T-helper 17 cell (primary cell): ENCODE measurements at places on chromosomes 13 and 19.

- no peak overlapping the region for H3K4me3 ChIP-seq
- peaks cover 18% of the 10 kb centered on the region for H3K27me3 ChIP-seq
- peaks cover 6% of the 10 kb centered on the region for H3K36me3 ChIP-seq
- DNase-seq = no peak
- H3K4me1 ChIP-seq = peaks cover 5% of the 10 kb centered on the region
Measured at GRCh38 chr13:99164226-99164625, 36.4 kb upstream of the UBAC2 start.

GRCh38 chr19:47697863-47698609 is 15.2 kb upstream of the EHD2 start:
- H3K36me3 ChIP-seq = no peaks in the 10 kb centered on the region
- H3K4me1 ChIP-seq = peaks cover 5% of the 10 kb centered on the region
- peak; percentile 32 for DNase-seq
- no peaks in the 10 kb centered on the region for H3K27me3 ChIP-seq
- no peak overlapping the region for H3K4me3 ChIP-seq

GRCh38 chr13:75445717-75446499 is 36.1 kb downstream of the TBC1D4 start:
- no peak overlapping the region for H3K27ac ChIP-seq
- no peaks in the 10 kb centered on the region for H3K36me3 ChIP-seq
- H3K4me1 ChIP-seq = no peaks in the 10 kb centered on the region
- H3K27me3 ChIP-seq = peaks cover 42% of the 10 kb centered on the region
- no peak for DNase-seq
- H3K4me3 ChIP-seq = no peak overlapping the region

DNA sequence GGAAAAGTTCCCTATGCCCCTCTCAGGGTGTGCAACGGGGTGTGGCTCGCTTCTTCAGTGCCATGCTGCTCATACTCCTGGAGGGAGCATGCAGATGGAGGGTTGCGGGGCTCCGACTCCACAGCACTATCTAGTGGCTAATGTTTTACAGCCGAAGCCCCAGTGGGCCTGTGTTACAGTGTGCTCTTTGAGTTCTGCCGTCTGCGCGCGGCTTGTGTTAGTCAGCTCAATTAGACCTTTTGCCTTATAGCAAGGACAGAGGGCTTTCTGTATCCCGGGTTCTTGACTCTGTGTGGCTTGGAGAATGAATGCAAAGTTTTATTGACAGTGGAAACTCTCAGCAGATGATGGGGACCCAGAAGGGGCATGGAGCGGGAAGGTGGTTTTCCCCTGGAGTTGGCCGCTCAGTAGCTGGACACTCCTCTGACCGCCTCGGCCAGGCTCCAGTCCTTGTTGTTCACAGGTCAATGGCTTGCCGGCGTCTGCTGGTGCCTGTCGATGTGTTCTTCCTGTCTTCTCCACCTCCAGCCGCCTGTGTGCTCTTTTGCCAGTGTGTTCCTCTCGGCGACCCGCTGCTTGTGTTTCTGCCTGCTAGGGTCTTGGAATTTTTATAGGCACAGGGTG is 383.4 kb downstream of the LMO7 start:
- H3K27ac ChIP-seq = no peak overlapping the region
- H3K36me3 ChIP-seq = no peaks in the 10 kb centered on the region
- peaks cover 10% of the 10 kb centered on the region for H3K4me1 ChIP-seq
- DNase-seq = no peak
- peaks cover 14% of the 10 kb centered on the region for H3K27me3 ChIP-seq
- H3K4me3 ChIP-seq = no peak overlapping the region

- H3K36me3 ChIP-seq = peaks cover 2% of the 10 kb centered on the region
- H3K27ac ChIP-seq = peak overlapping the region; percentile 75
- no peaks in the 10 kb centered on the region for H3K27me3 ChIP-seq
- peak overlapping the region; percentile 52 for H3K4me3 ChIP-seq
Measured at GRCh38 chr13:20457670-20458069, 68.0 kb downstream of the CRYL1 start.

- no peak overlapping the region for H3K4me3 ChIP-seq
- H3K27me3 ChIP-seq = peaks cover 26% of the 10 kb centered on the region
- no peak for DNase-seq
- peaks cover 2% of the 10 kb centered on the region for H3K4me1 ChIP-seq
Measured at GRCh38 chr13:32910530-32910929, 105.7 kb upstream of the KL start.

- H3K27ac ChIP-seq = peak overlapping the region; percentile 86
- DNase-seq = no peak
- H3K4me1 ChIP-seq = peaks cover 26% of the 10 kb centered on the region
- H3K36me3 ChIP-seq = no peaks in the 10 kb centered on the region
Measured at GRCh38 chr19:41957838-41958366, 1.2 kb downstream of the RABAC1 start.

- H3K27ac ChIP-seq = no peak overlapping the region
- H3K27me3 ChIP-seq = peaks cover 4% of the 10 kb centered on the region
- no peak overlapping the region for H3K4me3 ChIP-seq
- no peak for DNase-seq
Measured at GRCh38 chr13:108938155-108938554, 308.7 kb downstream of the MYO16 start.

DNA sequence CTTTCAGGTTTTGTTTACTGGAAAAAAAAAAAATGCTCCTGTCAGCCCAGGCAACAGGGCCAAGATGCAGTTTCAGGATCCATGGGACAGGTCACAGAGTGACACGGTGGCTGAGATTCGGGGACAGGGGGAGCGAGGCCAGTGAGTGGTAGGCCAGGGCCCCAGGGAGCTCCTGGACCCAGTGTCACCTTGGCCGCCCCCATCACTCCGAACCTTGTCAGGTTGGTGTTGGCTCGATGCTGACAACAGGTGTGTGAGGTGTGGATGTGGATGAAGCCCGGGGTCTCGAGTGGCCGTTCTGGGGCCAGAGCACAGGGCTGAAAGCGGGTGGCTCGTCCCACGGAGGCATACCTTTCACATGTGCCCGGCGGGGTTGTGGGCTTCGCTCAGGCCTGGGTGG is 6.1 kb upstream of the UQCR11 start:
- H3K36me3 ChIP-seq = no peaks in the 10 kb centered on the region
- H3K27me3 ChIP-seq = no peaks in the 10 kb centered on the region
- no peak overlapping the region for H3K27ac ChIP-seq
- peaks cover 13% of the 10 kb centered on the region for H3K4me1 ChIP-seq

DNA sequence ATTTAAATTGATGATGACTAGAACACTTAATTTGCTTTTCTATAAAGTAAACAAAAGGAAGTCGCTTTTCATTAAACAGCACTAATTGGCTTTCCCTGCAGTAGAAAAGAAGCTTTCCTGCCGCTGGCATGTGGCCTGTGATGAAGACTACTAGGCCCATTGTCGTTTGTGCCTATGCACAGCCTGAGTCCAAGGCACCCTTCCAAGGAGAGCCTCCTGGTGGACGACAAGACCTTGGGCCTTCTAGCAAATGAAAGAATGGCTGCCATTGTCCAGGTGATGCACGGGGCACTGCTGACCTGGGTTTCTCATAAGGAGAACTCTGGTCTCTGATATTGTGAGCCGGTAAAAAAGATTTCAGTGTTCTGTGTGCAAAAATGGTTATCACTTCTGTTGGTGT is 233.0 kb downstream of the COL4A1 start:
- H3K27me3 ChIP-seq = peaks cover 13% of the 10 kb centered on the region
- no peaks in the 10 kb centered on the region for H3K4me1 ChIP-seq
- no peak for DNase-seq
- H3K36me3 ChIP-seq = no peaks in the 10 kb centered on the region
- H3K27ac ChIP-seq = no peak overlapping the region
- H3K4me3 ChIP-seq = no peak overlapping the region

DNA sequence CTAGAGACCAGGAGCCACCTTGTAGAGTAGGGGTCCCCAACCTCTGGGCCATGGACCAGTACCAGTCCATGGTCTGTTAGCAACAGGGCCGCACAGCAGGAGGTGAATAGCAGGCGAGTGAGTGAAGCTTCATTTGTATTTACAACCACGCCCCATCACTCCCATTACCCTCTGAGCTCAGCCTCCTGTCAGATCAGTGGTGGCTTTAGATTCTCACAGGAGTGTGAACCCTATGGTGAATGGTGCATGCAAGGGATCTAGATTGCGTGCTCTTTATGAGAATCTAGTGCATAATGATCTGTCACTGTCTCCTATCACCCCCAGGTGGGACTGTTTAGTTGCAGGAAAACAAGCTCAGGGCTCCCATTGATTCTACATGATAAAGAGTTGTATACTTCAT is 303.6 kb downstream of the KCNRG start:
- DNase-seq = no peak
- no peak overlapping the region for H3K4me3 ChIP-seq
- H3K27ac ChIP-seq = peak overlapping the region; percentile 45
- no peaks in the 10 kb centered on the region for H3K27me3 ChIP-seq
- H3K4me1 ChIP-seq = peaks cover 24% of the 10 kb centered on the region
- peaks cover 2% of the 10 kb centered on the region for H3K36me3 ChIP-seq

DNA sequence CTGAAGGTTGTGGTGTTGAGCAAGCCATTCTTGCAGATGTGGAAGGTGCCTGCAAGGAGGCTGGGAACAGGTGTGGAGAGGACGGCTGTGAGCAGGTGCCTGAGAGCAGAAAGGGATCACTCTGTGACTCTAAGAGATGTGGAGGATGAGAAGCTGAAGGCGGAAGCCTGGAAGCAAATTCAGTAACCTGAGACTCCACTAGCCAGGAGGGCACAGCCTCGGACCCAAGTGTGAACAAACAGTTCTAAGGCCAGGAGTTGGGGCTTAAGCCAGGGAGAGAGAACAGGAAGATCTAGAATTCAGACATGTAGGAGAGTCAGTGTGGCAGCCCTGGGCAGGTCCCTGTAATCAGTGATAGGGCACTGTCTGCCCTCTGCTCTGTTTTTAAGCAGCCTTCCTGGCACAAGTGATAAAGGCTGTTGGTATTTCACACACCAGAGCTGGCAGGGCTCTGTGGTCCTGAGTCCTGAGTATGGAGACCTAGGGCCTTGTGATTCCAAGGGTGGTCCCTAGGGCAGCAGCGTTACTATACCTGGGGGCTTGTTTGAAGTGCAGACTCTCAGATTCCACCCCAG is 131.3 kb downstream of the SLC7A1 start:
- peaks cover 2% of the 10 kb centered on the region for H3K36me3 ChIP-seq
- H3K27me3 ChIP-seq = peaks cover 11% of the 10 kb centered on the region
- no peaks in the 10 kb centered on the region for H3K4me1 ChIP-seq
- H3K4me3 ChIP-seq = no peak overlapping the region
- no peak for DNase-seq

DNA sequence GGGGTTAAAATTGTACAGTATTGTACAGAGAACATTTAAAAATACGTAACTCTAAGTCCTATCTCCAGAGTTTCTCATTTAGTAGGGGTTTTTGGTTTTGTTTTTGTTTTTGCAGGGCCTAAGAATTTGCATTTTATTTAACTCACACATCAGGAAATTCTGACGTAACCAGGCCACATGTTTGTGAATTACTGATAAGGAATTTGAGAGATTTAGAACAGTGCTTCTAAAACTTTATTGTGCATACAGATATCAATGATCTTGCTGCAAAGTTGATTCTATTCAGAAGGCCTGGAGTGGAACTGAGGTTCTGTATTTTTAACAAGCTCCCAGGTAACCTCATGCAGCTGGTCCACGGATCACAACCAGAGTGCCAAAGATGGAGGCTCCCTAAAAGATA is 49.3 kb downstream of the LIG4 start:
- no peak overlapping the region for H3K27ac ChIP-seq
- DNase-seq = no peak
- H3K4me3 ChIP-seq = no peak overlapping the region
- peaks cover 2% of the 10 kb centered on the region for H3K36me3 ChIP-seq
- H3K27me3 ChIP-seq = peaks cover 29% of the 10 kb centered on the region

DNA sequence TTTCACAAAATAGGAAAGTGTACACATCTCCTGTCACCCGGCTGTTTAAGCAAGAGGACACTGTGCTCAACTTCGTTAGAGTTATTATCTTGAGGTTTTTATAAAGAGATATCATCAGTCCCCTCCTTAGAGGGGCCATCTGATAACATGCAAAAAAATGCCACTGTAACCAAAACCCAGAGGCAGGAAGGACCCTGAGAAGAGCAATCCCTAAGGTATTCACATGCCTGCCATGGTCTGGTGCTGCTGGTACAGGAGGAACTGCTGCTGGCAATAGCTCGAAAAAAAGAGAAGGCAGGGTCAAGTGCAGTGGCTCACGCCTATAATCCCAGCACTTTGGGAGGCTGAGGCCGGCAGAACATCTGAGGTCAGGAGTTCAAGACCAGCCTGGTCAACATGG is 12.8 kb upstream of the CEACAM3 start:
- peaks cover 74% of the 10 kb centered on the region for H3K27me3 ChIP-seq
- H3K27ac ChIP-seq = no peak overlapping the region
- H3K4me1 ChIP-seq = peaks cover 17% of the 10 kb centered on the region
- H3K36me3 ChIP-seq = no peaks in the 10 kb centered on the region

DNA sequence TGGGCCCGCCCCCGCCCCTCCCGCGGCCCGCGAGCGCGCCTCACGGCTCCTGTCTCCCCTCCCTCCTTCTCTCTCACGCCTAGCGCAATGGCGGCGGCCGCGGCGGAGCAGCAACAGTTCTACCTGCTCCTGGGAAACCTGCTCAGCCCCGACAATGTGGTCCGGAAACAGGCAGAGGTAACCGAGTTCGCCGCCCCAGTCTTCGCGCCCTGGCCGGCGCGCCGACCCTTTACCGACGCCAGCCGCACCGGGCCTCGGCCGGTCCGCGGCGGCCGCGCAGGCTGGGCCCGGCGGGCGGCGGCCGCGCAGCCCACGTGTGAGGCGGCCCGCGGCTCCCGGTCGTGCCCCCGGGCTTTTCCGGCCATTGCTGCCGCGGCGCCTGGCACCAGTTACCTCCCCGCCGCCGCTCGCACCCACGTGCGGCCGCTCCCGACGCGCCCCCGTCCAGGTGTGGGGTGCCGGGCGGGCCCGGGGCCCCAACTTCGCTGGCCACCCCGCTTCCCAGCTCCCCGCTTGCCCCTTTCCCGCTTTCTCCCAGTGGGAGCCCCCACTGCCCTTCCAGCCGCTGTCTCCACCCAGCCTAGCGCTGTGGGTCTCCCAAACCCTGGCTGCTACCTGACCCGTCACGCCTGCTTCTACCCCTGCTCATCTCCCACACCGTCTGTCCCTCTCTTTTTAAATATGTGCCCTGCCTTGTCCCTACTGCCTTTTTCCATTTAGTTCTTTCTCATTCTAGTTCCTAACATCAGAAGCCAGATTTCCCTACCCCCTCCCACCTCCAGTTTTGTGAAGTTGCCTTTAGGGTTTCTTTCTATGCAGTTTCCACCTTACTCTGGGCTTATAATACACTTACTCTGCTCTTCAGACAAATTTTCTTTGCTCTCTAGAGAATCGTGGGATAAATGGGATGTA is 23.4 kb downstream of the IPO5 start:
- peaks cover 22% of the 10 kb centered on the region for H3K4me1 ChIP-seq
- H3K4me3 ChIP-seq = peak overlapping the region; percentile 99
- peak overlapping the region; percentile 86 for H3K27ac ChIP-seq
- H3K36me3 ChIP-seq = peaks cover 6% of the 10 kb centered on the region
- peaks cover 6% of the 10 kb centered on the region for H3K27me3 ChIP-seq
- no peak for DNase-seq

DNA sequence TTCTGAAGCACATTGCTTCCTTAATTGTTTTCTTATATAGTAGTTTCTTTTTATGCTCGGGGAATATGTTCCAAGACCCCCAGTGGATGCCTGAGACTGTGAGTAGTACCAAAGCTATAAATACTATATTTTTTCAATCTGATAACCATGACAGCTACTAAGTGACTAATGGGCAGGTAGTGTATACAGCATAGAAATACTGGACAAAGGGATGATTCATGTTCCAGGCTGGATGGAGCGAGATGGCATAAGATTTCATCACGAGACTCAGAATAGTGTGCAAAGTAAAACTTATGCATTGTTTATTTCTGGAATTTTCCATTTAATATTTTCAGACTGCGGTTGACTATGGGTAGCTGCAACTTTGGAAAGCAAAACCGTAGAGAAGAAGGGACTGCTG is 47.9 kb upstream of the OLFM4 start:
- no peaks in the 10 kb centered on the region for H3K36me3 ChIP-seq
- no peak overlapping the region for H3K4me3 ChIP-seq
- no peak for DNase-seq
- no peak overlapping the region for H3K27ac ChIP-seq
- H3K27me3 ChIP-seq = peaks cover 25% of the 10 kb centered on the region
- no peaks in the 10 kb centered on the region for H3K4me1 ChIP-seq
